ENCODE measurements at places on chromosomes 7 and 10. TPM values are rescaled to one million over a fixed set of nuclear protein-coding genes. Genes with fewer than 3 reads are reported as not detected.

GRCh38 chr7:116497708-116498107 is 1.8 kb upstream of the CAV2 start:
- H3K27ac ChIP-seq = no peak overlapping the region
- no peak for DNase-seq
- no peak overlapping the region for H3K4me3 ChIP-seq
- no peaks in the 10 kb centered on the region for H3K4me1 ChIP-seq

The PKD1L1 gene
- total RNA-seq = 0.82 TPM

The TCF7L2 gene
- total RNA-seq = 32.4 TPM

The TRIM50 gene
- 0.19 TPM for total RNA-seq

The PCLO gene
- 12.0 TPM for total RNA-seq

The NEURL1 gene
- 1.2 TPM for total RNA-seq

Data from kidney (tissue), 22 donors.